ENCODE measurements at places on chromosomes 12 and 14. TPM values are rescaled to one million over a fixed set of nuclear protein-coding genes. Genes with fewer than 3 reads are reported as not detected.

Gene DLK1
- not detected for total RNA-seq

Gene CCDC38
- not detected for total RNA-seq

Gene GLIPR1L2
- 0.22 TPM for total RNA-seq

Gene PPFIA2
- total RNA-seq: not detected

Gene NPAS3
- total RNA-seq: 0.20 TPM

Gene LPCAT3
- total RNA-seq: 9.9 TPM

Gene C1R
- 0.87 TPM for total RNA-seq

Gene CFL2
- 28.5 TPM for total RNA-seq

Gene TSPAN11
- 5.7 TPM for total RNA-seq

Gene ATP5MC2
- 129 TPM for total RNA-seq

All from lung microvascular endothelial cell (primary cell).